Inflammatory macrophage treated with lipopolysaccharide for 1 hour (primary cell): ENCODE measurements at places on chromosomes 2 and 18.

DNA sequence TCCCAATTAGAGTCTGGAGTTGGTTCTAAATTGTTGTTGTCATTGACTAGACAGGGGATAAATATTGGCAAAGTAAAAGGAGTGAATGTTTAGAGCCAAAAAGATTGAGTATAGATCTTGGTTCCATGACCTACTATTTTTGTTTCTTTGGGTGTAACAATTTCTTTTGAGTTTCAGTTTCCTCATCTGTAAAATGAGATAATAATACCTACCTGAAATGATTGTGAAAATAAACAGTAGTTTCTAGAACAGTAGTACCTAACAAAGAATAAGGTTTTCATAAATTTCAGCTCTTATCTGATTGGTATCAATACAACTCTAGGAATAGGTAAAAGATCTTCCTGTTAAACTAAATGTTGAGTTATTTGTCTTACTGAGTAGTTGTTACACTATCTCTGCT lies 56.8 kb downstream of the PMS1 start:
- DNase-seq = no peak

DNA sequence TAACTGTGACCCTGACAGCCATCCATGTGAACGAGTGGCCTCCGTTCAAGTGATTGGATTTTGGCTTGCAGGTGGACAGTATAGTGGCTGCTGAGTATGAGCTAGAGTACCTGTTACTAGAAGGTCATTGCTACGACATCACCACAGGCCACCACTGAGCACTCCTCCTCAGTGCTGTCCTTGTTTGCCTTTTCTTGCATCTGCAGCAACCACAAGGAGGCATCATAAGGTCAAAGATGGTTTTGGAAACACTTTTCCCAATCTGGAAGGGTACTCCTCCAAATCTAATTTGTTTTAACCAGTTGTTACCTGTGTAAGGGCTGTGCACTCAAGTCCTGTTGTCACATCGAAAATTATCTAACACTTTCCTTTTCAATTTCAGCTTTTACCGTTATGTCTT lies 81.2 kb downstream of the UGGT1 start:
- DNase-seq = no peak

GRCh38 chr2:2031101-2031500 lies 286.8 kb upstream of the PXDN start:
- no peak for DNase-seq

GRCh38 chr2:177056481-177056929 lies 156.1 kb upstream of the HNRNPA3 start:
- no peak for DNase-seq

GRCh38 chr18:22254088-22254487 lies 84.7 kb downstream of the GATA6 start:
- DNase-seq = no peak

DNA sequence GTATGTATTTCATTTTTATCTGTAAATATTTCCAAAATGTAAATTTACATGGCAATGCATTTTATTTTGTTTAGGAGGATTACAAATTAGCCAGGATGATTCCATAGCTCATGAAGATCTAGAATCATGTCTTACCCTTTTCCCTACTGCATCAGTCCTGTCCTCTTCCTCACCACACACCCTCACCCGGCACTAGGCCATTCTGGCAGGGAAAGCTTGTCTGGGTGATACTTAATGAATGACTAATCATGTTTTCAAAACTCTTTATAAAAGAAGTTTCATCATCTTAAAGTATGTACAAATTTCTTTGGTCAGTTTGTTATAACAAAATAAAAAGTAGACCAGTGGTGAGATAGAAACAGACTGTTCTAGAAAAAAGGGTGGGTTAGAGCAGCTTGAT lies 283.3 kb upstream of the VWC2L start:
- DNase-seq = no peak

- no peak for DNase-seq
Measured at GRCh38 chr2:238954841-238955591, 107.1 kb downstream of the TWIST2 start.

DNA sequence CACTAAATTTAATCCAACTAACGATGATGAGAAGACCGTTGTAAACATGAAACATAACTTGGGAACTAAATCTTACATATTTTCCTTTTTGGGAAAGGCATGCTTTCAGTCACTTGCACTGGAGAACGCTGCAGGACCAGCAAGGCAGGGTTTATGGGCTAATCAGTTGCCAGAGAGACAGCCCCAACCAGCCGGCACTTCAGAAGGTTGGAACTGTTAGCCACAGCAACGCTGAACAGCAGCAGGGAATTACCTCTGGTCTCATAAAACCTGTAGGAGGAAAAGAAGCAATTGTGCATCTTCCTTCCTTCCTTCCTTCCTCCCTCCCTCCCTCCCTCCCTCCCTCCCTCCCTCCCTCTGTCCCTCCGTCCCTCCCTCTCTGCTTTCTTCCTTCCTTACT lies 33.9 kb upstream of the SIX2 start:
- no peak for DNase-seq

DNA sequence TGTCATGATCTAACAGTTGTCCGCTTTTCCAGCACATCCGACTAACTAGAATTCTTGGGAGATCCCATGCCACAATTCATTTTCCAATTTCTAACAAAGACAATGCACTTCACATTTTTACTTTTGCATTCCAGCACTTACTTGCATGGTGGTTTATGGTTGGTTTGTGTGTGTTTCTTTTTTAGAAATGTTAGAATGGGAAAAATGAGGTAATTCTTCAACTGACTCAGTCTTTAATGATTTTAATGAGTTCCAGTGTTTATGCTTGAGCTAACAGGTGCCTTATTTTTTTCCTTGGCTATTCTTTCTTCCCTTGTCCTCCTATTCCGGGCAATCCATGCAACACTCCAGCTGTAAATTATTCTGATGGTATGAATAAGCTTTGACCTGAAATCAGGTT lies 46.4 kb downstream of the SLC8A1 start:
- no peak for DNase-seq

GRCh38 chr18:77165503-77166188 lies 33.1 kb upstream of the MBP start:
- no peak for DNase-seq

DNA sequence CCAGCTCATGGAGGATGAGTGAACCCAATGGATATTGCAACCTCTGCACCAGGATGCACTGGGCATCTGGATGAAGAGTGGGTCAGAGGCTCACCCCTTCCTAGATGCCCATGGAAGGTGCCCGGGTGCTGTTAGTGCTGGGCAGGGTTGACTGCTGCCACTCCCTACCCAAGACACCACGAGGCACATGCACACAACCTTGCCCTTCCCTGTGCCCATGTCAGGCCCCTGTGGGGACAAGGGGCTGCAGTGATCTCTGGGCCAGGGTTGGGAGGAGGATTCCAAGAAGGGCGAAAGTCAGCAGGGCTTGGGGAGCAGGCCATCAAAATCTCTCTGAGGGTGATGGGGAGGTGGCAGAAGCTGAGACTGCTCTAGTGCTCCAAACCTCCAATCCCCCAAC lies 309.7 kb upstream of the ST6GAL2 start:
- no peak for DNase-seq

GRCh38 chr18:25097569-25098056 lies 254.4 kb downstream of the ZNF521 start:
- no peak for DNase-seq

GRCh38 chr18:34704823-34705222 lies 5.3 kb upstream of the DTNA start:
- no peak for DNase-seq

DNA sequence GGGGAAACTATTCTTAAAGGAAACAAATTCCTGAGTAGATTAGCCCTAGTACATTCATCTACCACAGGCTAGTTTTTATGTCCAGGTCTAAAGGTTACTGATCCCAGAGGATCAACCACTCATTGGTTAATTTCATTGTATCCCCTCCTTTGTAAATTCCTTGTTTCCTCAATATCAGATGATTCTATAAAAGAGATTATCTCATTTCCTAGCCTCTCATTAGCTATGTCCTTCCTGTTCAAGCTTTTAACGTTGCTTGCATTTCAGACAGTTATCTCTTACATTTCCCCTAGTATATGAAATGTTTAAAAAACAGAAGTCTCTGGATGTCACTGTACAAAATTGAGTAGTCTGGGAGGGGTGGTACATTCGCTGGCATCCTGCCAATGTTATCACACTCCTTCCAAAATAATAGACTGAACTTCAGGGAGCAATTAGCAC lies 24.2 kb upstream of the ARMC9 start:
- no peak for DNase-seq

GRCh38 chr2:213021971-213022899 lies 129.2 kb downstream of the IKZF2 start:
- no peak for DNase-seq

DNA sequence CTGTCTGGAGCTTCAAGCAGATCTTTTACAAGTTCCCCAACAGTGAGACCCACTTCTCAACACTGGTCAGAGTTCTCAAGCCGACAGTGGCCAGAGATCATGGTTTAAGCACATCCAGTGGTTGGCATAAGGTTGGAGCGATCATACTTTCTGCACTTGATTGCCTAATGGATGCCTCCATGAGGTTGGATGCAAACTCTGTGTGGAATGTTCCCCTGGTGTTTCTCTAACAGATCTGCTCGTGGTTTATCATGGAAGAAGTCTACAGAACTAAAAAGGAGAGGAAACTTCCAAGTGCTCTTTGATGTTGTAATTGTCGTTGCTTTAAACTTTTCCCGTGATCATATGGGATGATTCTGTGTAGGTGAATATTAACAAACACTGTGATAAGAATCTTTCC lies 60.7 kb downstream of the SH3RF3 start:
- DNase-seq = no peak

GRCh38 chr2:240644171-240644651 lies 18.9 kb downstream of the GPR35 start:
- DNase-seq = no peak

DNA sequence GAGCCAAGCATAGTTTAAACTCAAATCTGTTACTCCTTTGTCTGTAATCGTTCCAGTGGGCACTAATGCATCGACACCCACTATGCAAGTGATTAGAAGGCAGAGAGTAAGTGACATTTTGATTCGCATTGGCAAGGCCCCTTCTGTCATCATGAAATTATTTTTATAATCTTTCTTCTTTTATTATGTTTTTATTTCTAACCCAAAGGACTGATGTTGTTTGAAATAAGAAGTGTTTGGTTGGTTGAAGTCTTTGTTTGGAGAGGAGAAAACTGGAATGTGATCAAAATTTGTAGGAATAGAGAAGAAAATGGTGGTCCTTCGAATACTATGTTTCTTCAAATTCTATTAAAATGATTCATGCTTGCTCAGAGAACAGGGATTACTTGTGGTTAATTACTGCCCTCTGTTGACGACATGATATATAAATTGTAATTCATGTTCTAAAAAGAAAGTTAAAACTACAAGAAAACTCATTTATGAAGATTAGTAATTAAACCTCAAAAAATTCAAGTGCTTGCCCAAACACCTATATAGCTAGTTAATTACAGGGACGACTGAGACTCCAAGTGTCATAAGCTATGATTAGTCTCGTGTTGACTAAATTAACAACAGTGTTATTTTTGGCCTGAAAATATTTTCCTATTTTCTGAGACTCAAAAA lies 26.4 kb upstream of the TFPI start:
- peak; percentile 74 for DNase-seq

DNA sequence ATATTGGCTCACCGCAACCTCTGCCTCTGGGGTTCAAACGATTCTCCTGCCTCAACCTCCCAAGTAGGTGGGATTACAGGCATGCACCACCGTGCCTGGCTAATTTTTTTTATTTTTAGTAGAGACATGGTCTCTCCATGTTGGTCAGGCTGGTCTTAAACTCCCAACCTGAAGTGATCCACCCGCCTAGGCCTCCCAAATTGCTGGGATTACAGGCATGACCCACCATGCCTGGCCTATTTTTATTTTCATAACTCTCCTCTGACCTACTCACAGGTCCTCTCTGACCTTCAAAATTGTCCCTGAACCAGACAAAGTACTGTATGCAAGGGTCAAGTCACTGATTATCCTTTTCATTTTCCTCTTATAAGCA lies 16.0 kb upstream of the KLHL23 start:
- DNase-seq = no peak

DNA sequence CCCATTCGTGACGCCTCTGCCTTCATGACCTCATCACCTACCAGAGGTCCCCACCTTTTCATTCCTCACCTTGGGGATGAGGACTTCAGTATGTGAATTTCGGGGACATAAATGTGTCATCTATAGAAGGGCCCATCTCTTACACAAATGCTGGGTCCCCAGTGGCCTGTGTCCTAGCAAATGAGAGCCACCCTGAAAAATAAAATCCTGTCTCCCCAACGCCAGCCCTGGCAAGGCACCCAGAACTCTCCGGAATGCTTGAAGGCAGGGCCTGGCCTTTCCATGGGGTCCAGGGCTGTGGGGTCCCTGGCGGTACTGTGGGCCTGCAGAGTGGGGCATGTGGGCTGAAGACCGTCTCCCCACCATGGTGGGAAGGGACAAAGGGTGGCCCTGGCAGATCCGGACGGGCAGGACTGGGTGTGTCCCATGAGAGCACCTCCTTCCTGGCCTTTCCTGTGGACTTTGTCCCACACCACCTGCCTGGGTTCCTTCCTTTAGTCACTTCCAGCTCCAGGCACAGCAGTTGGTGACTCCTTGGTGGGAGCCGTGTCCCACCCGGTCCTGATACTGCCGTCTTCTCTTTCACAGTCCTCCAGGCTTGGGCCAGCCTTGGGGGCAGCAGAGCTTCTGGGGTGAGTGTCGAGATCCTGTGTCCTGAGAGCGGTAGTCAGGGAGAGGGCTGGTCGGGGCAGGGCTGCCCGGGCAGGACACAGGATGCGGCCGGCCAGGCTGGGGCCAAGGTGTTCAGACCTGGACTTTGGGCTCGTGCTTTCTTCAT lies 18.6 kb downstream of the CAPN10 start:
- DNase-seq = no peak

DNA sequence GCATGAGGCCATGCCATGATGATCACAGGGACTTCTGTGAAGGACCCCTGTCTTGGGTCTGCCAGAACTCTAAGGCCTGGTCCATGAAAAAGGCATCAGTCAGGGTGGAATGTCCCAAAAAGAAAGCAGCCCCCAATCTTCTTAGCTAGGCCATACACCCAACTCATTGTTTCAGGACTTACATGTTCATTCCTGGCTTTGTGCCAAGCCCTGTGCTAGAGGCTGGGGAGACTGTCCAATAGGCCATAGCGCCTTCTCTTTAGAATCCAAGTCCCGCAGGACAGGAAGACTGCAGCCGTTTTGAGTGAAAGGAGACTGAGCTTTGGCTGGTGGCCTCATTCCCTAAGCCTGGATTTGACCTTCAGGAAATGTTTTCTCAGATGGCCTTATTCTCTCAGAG lies 247.3 kb downstream of the PRKCE start:
- no peak for DNase-seq

DNA sequence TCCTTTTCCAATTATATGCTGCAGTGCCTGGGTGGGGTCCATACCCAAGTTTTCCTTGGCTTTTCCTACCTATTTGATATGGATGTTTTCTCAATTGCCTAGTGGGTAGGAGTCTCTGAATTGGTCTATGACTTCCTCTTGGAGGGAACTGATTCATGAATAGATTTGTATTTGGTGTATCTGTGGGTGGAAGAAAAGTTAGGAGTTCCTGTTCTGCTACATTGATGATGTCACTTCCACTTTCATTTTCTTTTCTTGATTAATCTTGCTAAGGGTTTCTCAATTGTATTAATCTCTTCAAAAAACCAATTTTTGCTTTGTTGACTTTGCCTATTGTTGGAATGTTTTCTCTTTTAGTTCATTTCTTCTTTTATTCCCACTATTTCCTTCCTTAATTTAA lies 37.4 kb upstream of the SLC9A2 start:
- DNase-seq = peak; percentile 91
